ENCODE measurements at places on chromosomes 6 and 20. TPM values are rescaled to one million over a fixed set of nuclear protein-coding genes. Genes with fewer than 3 reads are reported as not detected.

The SRMS gene
- 0.44 TPM for total RNA-seq

The ABHD16B gene
- total RNA-seq = not detected

The GSTA1 gene
- total RNA-seq = 1.6 TPM

The GRM1 gene
- total RNA-seq = not detected

DNA sequence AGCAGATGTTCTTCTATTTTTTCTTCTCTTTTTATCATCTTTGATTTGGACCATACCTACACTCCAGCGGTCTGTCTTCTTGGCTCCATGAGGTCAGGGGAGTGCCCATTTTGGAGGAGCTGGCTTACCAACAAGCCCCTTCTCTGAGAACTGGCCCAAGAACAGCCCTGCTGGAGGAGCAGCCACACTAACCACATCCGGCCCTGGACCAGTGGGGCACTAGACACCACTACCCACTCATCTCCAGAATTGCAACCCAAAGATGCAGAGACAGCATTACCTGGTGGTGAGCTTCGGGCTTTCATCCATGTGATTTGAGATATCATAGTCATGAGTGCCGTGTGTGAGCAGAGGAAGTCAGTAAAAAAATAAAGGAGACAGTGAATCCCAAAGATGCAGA lies 599.4 kb upstream of the CDH4 start:
- ATAC-seq = no peak

DNA sequence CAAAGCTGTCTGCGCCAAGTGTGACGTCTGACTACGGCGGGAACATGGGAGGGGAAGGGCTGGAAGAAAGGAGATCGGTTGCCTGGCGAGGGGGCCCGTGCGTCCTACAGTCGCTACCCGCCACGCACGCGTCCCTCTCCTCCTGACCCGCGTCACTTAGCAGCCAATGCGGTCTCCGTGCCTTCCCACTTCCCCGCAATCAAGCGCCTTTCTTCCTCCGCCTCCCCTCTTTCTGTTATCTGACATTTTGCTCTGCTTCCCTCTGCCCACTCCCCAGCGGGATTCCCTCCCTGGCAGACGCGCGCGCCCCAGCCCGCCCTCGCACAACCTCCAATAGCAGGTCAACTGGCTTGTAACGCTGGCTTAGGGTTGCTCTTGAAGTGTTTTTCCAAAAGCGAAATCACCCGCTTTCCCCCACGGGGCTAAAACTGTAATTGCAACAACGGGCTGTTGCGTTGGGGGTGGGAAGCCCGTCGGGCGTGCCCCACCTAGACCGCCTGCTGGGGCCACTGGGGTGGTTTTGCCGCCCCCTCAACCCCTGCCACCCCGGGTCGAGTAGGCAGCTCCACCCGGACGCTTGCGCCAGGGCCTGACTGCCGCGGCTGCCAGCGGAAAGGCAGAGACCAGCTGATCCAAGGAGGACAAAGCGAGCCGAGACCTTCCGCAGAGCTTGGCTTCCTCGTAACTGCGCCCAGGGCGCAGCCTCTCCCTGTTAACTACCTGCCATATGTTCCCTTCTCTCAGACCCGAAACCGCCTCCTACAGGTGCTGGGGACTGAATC lies 6.2 kb upstream of the SOX4 start:
- ATAC-seq = peak; percentile 63

DNA sequence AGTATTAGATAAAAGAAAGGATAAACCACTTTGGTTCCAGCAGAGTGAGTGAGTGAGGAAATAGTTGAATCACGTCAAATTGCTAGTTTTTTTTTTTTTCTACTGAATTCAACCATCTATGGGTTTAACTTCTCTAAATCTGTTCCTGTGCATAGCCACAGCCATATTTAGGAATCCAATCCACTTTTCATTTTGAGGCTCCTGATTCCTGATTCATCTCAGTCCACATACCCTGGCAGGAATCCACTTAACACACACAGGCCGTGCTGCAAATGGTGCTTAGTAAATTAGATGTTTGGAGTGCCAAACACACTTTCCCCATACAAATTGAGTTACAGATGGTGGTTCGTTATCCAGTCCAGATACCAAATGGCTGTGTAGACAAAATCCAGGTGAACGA lies 220.3 kb downstream of the ALDH8A1 start:
- no peak for ATAC-seq

- ATAC-seq = peak; percentile 67
Observed at GRCh38 chr6:7992002-7992815, 72.0 kb downstream of the BLOC1S5 start.

DNA sequence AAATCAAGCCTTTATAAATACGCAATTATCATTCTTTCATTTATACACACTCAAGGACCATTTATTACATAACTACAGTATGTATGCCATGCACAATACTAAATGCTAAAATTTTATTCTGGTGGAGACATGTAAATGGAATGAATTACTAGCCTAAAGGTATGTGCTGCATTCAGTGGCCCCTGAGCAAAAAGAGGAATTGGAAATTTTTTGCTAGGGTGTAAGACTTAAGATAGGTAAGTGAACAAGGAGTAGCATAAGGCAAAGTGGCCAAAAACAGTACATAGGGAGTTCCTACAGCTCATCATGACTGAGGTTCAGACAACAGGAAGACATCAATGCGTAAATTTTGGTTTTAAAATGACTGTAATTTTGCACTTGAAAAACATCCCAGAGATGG lies 2.3 kb upstream of the MTFR2 start:
- no peak for ATAC-seq

- no peak for ATAC-seq
Observed at GRCh38 chr20:51509208-51509607, 33.3 kb downstream of the NFATC2 start.

DNA sequence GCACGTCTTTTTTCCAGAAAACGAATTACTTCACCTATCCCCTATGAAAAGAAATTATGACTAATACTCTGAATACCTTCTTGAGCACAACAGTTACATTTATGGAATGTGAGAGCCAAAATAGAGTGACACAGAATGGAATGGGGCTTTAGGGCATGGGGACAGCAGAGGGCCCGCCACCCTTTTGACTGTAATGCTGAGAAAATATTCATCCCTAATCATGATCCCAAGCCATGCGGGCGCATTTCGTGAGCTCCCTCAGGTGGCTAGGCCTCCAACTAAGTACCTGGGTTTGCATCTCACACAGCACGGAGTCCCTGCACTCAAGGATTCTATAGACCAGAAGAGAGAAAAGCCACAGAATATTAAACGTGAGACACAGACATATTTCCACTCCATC lies 212.6 kb downstream of the SOD2 start:
- ATAC-seq = no peak

- no peak for ATAC-seq
Observed at GRCh38 chr6:141963543-141964295, 169.0 kb upstream of the GJE1 start.

- ATAC-seq = no peak
Observed at GRCh38 chr20:15682690-15683089, 890.6 kb downstream of the KIF16B start.

GRCh38 chr6:42118162-42119001 lies 24.0 kb downstream of the C6orf132 start:
- ATAC-seq = peak; percentile 73

GRCh38 chr6:54697424-54697823 lies 149.1 kb upstream of the FAM83B start:
- no peak for ATAC-seq

- no peak for ATAC-seq
Observed at GRCh38 chr6:150150821-150151646, 8.2 kb downstream of the PPP1R14C start.

- no peak for ATAC-seq
Observed at GRCh38 chr20:32418376-32418775, 60.2 kb downstream of the ASXL1 start.

DNA sequence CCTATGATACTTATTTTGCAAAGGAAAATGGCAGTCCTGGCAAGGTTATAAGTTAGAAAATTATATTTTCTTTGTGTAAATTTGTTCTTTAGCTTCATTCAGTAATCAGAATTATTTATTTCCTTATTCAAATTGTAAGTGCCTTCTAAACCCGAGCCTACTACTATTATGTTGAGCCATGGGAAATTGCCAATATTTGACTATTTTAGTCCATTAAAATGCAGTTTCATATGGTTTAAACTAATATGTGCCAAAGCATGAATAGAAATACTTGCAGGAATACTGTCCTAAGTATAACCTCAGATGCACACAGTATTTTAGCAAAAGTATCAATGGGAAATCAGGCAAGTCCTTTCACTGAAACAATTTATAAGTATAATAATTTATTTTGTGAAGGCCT lies 228.4 kb downstream of the LAMA2 start:
- no peak for ATAC-seq

DNA sequence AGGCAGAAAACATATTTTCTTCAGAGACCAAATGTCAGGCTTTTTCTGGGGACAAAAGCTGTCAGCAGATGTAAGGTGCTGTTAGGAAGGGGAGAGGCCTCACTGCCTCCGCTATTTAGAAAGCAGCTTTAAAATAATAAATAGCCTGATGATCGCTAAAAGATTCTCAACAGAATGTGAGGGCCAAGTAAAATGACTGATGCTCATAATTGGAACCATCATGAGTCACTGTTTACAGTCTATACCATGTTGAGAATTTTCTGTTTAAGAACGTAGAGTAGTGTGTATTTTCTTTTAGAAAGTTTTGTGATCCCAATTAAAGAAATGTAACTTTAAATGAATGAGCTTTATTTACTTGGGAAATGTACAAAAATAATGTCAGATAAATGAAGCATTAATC lies 220.0 kb downstream of the CLIC5 start:
- no peak for ATAC-seq

- ATAC-seq = no peak
Observed at GRCh38 chr6:53441035-53441493, 92.3 kb upstream of the ELOVL5 start.

- ATAC-seq = no peak
Observed at GRCh38 chr20:32969356-32970114, 34.7 kb downstream of the SUN5 start.

- peak; percentile 98 for ATAC-seq
Observed at GRCh38 chr6:160519603-160520042, 144.5 kb downstream of the LPA start.

GRCh38 chr6:43231053-43231452 lies 1.8 kb upstream of the DNPH1 start:
- no peak for ATAC-seq
